Stimulated activated CD4-positive, alpha-beta T cell treated with anti-CD3 and anti-CD28 coated beads, Interleukin-15, amount 100 ng/mL, for 24 hours (primary cell): ENCODE measurements at places on chromosomes 7 and 10.

GRCh38 chr10:16732376-16732775, 84.8 kb downstream of the RSU1 start:
- DNase-seq: no peak

DNA sequence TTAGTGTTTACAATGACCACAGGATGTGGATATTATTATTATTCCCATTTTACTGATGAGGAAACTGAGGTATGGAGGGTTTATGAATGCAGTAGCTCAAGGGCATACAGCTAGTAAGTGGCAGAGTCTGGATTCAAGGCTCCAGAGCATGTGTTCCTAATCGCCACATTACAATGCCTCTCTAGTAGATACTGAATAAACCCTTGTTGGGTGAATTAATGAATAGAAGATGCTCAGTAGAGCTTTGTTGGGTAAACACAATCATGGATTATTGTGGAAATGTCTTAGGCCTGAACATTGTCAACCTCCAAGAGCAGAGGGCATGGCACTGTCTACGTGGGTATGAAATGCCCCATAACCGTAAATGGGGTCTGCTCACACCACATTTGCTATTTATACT, 545.3 kb downstream of the LRMDA start:
- no peak for DNase-seq

DNA sequence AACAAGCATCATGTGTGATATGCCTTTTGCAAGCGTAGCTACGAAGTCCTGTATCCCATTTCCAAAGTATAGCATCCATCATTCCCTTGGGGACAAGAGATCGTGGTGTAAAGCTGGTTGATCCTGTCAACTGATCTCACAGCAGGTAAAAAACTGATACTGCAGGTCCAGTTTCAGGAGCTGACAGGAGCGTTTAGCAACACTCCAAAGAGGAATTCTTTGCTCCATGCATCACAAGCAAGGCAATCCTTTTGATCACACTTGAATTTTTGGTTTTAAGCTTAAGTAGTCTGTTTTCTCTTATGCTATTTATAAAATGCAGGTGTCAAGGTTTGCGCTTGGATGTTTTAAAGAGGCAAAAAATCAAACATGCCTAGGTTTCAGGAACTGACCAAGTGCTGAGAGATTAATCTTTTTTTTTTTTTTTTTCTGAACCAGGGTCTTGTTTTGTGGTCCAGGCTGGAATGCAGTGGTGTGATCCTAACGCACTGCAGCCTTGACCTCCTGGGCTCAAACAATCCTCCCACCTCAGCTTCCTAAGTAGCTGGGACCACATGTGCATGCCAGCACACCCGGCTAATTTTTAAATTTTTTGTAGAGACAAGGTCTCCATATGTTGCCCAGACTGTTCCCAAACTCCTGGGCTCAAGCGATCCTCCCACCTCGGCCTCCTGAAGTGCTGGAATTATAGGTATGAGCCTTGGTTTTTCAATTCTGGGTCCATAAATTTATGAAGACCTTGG, 1.8 kb upstream of the ZDHHC4 start:
- DNase-seq: no peak

DNA sequence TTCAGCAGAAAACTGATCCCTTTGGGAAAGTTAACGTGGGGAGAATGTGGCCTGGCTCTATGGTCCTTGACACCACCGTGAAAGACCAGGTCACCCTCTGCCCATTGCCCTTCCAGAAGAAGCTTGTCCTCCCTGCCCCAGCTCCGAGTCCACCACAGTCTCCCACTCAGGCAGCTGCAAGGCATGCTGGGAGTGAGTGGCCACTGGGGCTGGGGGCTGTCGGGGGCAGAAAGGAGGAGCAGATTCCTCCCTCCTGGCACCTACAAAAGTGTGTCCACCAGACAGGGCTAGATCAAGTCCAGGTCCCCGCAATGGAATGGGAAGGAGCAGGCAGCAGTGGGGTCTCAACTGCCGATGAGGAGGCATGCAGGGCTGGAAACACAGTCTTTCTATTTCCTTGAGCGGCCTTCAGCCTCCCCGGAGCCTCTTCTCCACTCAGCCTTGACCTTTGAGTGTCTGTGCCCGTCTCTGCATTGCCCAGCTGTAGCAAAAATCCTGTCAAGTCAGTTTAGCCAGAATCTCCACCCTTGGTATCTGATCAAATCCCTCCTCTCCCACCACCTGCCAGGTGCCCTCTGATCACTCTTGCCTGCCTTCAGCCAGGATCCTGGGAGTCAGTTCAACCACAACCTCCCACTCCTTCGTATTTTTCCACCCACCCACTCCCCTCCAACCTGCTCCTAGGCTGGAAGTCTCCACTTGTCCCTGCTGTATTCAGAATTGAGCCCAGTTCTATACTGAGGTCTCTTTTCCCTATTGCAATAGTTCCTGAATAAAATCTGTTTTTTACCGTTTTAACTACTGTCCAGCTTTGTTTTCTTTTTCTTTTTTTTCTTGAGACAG, 6.9 kb upstream of the ZNF316 start:
- DNase-seq: no peak

DNA sequence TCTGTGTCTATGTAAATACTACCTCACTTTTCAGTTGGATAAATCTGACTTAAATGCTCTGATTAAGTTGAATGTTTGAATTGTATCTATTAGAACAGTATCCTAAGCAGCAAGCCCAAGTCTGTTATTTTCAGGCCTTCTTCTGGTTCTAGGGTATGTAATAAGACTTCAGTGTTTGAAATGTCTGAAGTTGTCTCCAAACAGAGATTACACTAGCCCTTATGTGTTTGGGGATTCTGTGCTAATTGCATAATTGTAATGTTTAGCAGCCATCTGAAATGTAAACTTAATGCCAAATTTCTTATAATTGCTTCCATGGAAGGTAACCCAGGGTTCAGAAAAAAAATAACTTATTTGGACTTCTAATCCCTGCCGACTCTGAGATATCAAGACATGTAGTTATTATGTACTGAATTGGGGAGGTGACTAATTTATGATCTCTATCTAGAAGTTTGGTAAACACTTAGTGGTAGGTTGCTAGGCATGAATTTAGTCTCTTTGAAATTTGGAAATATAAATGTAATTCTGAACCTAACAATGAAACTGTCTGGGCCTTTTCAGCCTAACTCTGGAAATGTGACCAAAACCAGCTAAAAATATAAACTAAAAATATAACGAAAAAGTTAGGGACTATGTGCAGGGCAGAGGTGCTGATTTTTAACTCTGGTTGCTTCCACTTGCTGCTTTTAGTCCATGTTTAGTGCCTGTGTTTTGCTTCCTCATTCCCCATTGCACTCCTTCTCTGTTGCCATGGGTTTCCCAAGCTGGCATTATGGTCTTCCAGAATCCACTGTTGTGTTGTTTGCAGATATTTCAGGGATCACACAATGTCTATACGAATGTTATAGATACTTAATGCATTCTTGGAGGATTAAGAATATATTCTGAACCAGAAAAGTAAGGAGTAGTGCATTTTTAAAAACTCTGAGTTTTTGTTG, 54.8 kb downstream of the MCU start:
- no peak for DNase-seq

DNA sequence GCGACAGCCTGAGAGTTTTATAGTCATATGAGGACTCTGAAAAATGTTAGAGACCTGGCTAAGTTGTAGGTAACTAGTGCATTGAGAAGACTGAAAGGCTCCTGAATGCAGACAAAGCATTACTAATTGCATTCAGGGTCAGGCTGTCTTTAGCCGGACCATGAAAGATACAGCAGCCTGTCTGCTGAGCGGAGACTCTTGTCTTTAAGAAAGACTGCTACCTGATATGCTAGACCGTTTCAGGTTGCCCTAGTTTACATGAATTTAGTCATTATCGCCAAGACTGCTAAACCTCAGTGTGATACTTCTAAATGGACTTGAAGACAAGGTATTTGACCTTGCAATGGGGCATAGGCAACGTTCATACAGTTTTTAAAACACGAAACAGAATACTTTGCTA, 81.2 kb downstream of the BMPR1A start:
- no peak for DNase-seq

GRCh38 chr7:94042381-94042780, 38.2 kb upstream of the BET1 start:
- DNase-seq: no peak

DNA sequence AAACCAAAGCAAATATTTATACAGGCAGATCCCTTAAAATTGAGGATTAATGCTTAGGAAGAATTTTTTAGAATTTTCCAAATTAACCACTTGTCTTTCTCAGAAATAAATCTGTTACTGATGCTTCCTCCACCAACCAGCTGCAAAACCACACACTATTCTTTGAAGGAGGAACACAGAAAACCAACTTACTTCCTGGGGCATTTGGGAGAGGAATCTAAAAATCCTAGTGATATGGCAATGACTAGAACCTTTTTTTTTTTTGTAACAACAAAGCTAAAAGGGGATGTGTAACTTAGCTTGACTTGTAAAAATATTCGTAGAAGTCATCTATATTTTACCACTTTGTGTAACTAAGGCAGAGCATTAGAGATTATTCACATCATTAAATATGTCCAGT, 5.1 kb upstream of the TM9SF3 start:
- no peak for DNase-seq

DNA sequence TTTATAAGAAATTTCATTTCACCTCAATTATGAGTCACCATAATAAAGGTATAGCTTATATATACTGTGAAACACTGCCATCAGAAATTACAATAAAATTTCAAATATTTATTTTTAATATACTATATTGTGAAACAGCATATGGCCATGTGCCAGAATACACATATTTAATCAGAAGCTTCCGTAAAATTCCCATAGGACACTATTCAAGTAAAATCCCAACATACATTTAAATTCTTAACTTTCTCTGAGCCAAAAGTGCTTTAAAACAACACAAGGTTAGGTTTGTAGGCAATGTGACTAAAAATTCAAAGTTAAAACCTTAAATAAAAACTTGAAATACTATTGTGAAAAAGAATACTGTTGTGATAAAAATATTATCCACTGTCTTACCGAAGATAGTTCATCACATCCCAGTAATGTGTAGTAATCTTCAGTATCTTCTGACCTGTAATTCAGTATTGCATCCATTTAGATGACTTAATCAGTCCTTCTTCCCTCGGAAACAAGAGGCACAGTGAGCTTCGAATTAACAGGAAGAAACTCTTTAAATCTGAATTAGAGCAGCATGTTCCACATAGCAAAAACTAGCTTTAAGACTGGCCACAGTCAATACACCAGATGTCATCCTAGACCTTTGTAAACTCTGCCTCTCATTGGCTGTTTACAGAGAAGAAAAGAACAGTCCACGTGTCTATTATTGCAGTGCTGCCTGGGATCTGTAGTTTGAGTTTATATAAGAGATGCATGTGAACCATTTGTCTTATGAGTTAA, at the start of gene DNAJC12:
DNAJC12 (minus strand) TSS at position 648 of the 774 bp plus-strand sequence; CDS start at position 471, 177 bp downstream.
- no peak for DNase-seq

DNA sequence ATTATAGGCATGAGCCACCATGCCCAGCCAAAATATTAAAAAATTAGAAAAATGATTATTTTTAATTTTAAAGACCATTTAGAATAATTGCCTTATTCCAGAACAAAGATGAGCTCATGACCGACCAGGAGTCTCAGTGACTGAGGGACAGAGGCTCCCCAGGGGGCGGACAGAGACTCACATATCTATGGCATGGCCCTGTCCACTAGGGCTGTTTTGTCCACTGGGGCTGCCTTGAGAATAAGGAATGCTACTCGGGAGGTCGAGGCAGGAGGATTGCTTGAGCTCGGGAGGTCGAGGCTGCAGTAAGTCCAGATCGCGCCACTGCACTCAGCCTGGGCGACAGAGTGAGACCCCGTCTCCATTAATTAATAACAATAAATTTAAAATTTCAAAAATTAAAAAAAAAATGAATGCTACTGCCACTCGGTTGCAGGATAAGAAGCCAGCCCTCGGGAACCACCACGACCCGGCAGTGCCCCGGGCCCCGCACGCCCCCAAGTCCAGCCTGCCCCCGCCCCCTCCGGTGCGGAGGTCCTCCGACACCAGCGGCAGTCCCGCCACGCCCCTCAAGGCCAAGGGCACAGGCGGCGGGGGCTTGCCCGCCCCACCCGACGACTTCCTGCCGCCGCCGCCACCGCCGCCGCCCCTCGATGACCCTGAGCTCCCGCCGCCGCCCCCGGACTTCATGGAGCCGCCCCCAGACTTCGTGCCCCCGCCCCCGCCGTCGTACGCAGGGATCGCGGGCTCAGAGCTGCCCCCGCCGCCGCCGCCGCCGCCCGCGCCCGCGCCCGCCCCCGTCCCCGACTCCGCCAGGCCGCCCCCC, 128.6 kb downstream of the APBB1IP start:
- no peak for DNase-seq

GRCh38 chr7:22220941-22221340, 136.0 kb downstream of the RAPGEF5 start:
- no peak for DNase-seq
